AG20443 (cell line): ENCODE measurements at places on chromosomes 3 and 15.

- DNase-seq, result no peak
Measured at GRCh38 chr15:40002295-40002694, 36.7 kb downstream of the SRP14 start.

GRCh38 chr3:109045271-109046040 lies 72.5 kb downstream of the MORC1 start:
- no peak for DNase-seq

GRCh38 chr3:178690571-178690970 lies 154.3 kb downstream of the KCNMB2 start:
- no peak for DNase-seq

DNA sequence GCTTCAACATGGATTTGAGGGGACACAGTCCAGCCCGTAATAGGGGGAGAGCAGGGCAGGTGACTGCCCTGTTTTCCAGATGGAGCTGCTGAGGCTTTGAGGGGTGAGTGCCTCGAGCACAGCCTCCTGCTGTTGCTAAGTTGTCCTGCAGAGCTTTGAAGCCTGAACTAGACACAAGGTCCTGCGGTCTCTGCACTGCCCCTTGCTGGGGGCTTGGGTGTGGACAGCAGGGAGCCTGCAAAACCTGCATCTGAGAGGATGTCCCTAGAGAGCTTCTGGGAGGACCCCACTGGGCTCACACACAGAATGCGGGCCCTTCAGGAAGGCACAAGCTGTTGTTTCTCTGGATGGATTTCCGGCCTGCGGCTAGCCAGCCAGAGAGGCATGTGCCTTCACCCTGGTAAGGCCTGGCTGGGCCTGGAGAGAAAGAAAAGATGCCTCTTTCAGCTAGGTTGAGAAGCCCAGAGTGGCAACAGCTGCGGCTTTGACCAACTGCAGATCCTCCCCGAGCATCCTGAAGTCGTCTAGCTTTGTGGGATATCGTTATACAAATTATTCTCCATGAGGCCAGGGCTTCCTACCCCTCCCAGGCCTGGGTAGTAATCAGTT lies 226.2 kb downstream of the SLCO3A1 start:
- DNase-seq, result no peak

- DNase-seq, result no peak
Measured at GRCh38 chr3:48413086-48413485, 16.8 kb downstream of the PLXNB1 start.

DNA sequence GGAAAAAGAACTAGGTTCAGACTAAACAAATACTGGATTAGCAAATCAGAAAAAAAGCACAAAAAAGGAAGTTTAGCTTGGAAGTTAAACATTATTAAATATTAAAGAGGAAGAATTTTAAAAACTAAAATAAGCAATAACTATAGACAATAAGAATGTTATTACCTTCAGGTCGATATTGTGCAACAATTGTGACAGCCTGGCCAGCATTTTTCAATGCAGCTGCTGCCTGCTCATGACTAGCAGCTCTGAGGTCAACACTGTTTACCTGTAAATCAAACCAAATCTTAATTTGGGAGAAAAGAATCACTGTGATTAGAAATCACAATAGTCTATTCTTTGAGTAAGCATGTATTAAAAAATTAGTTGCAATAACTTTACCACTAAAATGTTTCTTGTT lies 75.1 kb upstream of the MELTF start:
- no peak for DNase-seq

DNA sequence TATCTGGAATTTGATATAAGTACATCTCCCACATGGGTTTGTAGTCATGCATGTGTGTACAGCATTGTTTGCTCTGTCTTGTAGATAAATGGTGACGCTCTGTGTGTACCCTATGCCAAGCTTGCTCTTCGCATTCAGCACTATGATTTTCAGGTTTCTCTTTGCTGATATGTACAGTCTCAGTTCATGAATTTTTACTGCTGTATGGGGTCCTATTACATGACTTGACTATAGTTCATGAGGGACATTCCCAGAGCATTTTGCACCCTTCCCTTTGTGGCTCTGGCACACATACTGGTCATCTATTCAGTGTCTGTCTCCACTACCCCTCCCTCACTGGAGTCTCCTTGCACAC lies 132.7 kb downstream of the EEFSEC start:
- DNase-seq, result no peak

GRCh38 chr15:88838667-88839066 lies 35.4 kb downstream of the ACAN start:
- no peak for DNase-seq

DNA sequence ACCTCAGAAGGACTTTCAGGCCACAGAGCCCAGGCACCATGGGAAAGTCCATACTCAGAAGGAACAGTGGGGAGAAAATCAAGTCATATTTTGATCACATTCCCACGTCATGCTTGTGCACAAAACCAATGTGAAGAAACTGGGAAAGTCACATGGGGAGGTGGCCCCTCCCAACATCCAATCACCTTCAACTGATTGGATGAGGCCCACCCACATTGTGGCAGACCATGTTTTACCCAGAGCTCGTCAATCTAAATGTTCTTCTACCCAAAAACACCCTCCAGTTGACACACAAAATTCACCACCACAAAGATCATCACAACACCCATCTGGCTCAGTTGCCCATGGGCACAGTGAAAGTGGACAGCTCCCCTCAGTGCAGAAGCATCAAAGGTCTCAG lies 248.2 kb upstream of the IGF1R start:
- no peak for DNase-seq

DNA sequence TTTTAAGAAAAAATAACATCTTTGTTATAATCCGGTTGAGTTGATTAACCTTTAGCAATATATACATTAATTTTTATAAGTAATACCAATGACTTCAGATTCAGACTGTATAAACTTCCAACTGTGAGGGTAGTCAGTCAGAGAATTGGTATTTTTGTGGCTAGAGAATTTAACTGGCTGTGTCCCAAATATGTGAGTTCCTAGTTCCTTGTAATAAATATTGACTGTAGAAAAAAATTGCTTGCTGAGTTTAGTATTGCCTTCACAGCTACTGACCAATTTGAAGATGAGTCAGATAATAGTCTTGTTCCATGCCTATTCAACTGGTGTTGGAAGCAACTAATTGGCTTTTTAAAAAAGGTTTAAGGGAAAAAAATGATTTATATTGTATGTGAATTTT lies 210.8 kb downstream of the GAP43 start:
- peak; percentile 50 for DNase-seq

GRCh38 chr3:127425505-127426443 lies 137.9 kb upstream of the PRR20G start:
- DNase-seq, result no peak

GRCh38 chr15:39338251-39338650 lies 242.6 kb upstream of the THBS1 start:
- no peak for DNase-seq

- peak; percentile 18 for DNase-seq
Measured at GRCh38 chr3:10242182-10243065, 5.8 kb upstream of the TATDN2 start.

DNA sequence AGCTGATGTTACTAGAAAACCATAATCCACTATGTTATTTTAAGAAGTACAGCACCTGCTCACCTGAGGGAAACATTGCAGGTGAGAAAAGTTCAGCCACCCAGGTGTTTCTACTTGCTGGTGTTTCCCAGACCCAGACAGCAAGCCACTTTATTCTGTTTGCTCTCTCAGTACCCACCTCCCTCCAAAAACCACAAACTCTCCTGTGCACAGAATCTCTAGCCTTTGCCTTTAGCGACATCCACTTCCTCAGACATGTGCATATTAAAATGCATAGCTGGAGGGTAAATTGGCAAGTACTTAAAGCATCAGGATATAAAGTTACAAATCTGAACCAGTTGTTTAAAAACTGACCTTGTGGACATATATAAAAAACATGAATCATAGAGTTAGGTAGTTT lies 36.7 kb downstream of the VGLL3 start:
- no peak for DNase-seq

DNA sequence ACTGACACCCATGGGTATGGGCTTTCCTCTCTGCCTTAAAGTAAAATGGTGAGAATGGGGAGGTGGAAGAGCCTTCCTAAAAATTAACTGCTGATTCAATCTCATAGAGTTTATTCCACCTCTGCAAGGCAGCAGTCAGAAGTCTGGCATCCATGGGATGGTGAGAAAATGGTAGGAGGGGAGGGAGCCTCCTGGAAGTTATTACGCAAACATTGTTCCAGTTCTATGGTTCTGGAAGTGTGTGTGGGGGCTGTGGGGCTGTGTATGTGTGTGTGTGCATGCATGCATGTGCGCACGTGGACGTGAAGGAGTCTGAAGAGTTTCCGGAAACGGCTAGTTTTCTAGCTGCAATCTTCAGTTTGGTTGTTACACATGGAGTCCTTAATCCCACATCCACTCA lies 177.6 kb downstream of the KCNAB1 start:
- no peak for DNase-seq

DNA sequence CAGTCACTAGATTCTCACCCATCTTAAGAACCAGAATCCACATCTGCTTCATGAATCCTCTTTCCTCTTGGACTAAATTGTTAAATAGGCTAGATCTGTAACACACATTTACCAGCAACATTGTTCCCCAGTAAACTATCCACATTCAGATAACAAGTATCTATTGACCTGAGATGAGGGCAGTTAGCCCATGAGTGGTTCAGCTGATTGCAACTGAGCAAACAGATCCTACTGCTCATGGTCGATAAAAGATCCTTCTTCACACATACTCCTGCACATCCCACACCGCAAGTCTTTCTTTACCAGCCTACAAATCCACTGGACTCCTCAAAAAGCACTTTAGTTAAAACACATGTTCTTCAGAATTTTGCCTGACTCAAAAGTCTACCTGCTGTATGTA lies 59.2 kb downstream of the UACA start:
- no peak for DNase-seq

GRCh38 chr3:76369170-76369569 lies 583.8 kb upstream of the ZNF717 start:
- peak; percentile 27 for DNase-seq

DNA sequence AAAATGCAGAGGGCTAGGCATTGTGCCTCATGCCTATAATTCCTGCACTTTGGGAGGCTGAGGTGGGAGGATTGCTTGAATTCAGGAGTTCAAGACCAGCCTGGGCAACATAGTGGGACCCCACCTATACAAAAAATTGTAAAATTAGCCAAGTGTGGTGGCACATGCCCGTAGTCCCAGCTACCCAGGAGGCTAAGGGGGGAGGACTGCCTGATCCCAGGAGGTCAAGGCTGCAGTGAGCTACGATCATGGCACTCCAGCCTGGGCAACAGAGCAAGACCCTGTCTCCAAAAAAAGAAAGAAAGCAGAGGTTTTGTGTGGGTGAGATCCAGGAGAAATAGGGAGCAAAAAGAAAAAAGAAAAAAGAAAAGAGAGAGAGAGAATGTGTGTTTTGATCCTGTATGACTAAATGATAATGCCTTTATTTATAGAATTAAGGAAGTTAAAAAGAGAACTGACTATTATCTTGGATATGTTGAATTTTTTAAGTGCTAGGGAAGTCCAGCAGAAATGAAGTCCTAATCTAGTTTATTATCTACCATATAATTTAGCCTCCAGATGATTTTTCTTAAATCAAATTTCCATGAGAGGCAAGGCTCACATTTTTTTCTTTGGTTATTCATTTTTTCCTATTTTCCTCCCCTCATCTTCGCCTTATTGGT lies 4.8 kb downstream of the TTBK2 start:
- DNase-seq, result no peak

DNA sequence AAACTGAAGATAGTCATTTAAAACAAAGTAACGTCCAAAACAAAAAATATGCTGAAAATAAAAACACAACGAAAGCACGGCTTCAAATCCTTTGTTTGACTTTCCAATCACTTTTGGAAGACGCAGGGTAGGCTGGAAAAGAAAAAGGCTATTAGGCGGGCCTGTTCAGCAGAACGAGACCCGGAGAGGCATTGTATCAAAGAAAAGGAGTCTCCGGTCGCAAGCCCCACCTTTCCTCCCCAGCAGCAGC lies 691 bp downstream of the SENP7 start:
- DNase-seq, result no peak

GRCh38 chr3:66712210-66712609 lies 211.4 kb upstream of the LRIG1 start:
- DNase-seq, result no peak

- no peak for DNase-seq
Measured at GRCh38 chr15:93362821-93363220, 273.8 kb upstream of the RGMA start.

- no peak for DNase-seq
Measured at GRCh38 chr15:53627279-53627678, 132.2 kb downstream of the WDR72 start.

DNA sequence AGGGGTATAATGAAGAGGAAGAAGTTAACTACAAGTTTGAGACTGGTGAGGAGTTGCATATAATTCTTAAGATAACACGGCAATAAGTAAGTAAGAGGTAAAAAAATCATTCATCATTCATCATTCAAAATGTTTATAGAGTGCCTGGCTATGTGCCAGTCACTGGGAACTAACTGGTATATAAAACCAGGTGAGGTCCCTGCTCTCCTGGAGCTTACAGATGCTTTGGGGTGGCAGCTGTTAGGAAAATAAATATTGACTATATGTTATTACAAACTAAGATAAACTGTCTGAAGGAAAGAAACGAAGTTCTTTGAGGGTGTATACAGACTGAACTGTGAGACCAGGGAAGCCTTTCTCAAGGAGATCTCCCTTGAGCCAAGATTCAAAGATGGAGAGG lies 2.9 kb downstream of the CASR start:
- DNase-seq, result no peak

DNA sequence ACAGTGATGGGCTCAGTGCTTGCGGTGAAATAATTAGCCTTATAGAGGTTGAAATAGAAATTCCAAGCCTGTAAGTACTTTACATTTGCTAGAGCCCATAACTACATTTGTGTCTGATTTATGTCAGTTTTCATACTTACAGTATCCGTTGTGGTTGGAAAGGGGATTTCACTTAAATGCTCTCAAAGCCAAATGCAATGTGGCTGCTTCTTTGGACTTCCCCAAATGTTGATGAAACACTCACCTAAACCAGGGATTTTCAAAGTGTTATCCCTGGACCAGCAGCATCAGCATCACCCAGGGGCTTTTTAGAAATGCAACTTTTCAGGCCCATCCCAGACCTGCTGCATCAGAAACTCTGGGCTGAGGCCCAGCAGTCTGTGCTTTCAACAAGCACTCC lies 378.7 kb downstream of the MCTP2 start:
- no peak for DNase-seq

DNA sequence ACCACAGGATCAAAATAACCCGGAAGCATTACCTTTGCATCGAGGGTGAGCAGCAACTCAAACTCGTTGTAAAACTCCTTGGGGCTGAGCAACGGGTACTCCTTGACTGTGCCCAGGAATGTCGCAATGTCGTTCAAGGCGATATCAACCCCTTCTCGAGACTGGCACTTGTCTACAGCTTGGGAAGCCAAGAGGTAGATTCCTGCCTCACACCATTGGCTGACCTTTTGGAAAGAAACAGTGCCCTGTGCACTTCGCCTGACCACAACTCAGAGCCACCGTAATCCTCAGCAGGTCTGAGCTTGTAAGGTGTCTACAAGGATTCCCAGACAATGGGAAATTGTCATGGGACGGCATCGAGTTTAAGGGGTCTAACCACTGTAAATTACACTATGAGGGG lies 43.9 kb downstream of the B3GNT5 start:
- no peak for DNase-seq

DNA sequence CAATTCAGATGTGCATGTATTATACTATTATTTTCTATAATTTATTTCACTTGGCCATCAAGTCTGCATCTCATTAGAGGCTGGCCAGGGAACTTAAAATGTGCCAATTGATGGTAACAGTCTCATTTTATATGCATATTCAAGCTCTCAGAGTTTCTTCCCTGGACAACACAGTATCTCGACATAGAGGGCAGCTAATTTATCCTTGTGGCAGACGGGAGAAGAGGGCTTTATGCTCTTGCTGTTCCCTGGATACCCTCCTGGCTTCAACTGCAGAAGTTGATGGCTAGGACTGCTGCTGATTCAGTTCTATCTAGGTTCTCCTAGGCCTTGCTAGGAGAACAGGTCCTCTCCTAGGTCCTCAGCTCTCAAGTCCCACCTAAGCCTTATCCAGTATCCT lies 99.1 kb upstream of the NPHP3 start:
- DNase-seq, result no peak
